ENCODE measurements at places on chromosomes 1 and 21.

GRCh38 chr1:18142471-18142870 lies 34.9 kb downstream of the IGSF21 start:
- DNase-seq: no peak

DNA sequence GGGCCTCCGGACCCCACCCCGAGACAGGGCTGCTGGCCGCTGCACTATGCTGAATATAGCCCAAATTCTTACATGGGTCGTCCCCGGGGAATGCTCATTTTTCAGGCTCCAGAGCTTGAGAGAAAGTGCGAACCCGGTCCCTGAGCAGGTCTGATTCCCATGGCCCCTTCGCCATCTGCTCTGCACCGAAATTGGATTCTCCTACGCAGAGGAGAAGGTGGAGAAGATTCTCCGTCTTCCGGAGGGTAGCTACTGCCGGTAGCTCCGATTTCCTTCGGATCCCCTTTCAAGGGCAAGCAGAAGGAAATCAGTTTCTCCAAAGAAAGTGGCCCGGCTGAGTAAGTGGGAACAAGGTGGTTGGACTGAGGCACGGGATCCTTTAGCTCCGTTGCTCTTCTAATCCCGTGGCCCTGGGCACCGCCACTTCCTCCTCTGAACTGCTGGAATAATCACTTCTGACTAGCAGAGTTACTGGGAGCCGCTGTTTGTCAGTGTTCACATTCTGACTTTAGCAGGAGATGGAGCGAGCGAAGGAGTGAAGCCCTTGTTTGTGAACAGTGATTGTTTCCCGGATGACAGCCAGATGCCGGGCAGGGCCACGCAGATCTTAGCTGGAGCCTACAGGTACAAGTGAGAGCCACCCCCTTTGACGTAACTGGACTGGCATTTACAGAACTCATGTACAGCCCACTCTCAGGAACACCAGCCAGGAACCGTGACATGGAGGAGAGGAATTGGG lies 1.1 kb upstream of the ZNF496 start:
- DNase-seq: no peak

DNA sequence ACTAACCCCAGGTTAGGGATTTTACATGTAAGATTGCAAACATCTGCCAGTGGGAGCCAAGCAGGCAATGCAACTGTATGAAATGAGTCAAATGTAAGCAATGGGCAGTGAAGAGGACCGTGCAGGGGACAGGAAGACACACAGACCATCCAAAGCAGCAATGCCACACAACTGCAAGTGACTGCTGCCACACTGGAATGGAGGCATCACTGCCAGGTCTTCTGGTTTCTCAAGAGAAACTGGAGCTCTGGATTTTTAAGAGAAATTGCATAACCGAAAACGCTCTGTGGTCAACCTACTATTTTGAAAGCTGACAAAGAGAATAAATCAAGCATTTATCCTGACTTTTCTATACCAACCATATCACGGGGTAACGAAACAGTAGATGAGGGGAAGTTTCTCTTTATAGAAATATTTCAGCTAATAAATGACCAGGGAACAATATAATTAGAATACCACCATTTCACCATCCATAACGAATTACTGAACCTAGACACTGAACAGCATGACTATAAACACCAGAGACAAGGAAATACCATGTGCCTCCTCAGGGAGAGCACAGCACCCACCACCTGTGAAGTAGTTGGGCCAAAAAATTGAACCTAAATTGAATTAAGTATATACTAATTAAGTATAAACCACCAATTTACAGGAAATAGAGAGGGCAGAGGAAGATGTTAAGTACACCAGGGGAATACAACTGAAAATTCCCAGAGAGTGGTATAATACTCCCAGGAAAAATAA lies 4.4 kb downstream of the AK2 start:
- DNase-seq: no peak

- no peak for DNase-seq
Observed at GRCh38 chr1:159675046-159675445, 39.3 kb downstream of the CRP start.

- no peak for DNase-seq
Observed at GRCh38 chr1:62508187-62508758, 71.4 kb downstream of the USP1 start.

Data from GM18507 (cell line).